ENCODE measurements at places on chromosomes 6 and 20.

- no peak for DNase-seq
These were observed 35.6 kb upstream of the KCNK16 start for GRCh38 chr6:39357998-39358686.

DNA sequence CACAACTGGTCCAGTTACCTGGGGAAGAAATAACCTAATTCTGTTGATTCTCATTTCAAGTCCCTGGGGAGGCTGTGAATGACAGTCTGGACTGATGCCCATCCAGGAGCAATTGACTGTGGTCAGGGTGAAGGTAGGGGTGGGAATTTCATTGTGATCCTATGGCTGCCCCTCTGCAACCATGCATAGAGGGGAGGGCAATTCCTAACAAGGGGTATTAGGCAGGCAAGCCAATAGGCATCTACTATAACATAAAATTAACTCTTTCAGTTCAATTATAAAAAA, 44.0 kb upstream of the TRAM2 start:
- DNase-seq = no peak

DNA sequence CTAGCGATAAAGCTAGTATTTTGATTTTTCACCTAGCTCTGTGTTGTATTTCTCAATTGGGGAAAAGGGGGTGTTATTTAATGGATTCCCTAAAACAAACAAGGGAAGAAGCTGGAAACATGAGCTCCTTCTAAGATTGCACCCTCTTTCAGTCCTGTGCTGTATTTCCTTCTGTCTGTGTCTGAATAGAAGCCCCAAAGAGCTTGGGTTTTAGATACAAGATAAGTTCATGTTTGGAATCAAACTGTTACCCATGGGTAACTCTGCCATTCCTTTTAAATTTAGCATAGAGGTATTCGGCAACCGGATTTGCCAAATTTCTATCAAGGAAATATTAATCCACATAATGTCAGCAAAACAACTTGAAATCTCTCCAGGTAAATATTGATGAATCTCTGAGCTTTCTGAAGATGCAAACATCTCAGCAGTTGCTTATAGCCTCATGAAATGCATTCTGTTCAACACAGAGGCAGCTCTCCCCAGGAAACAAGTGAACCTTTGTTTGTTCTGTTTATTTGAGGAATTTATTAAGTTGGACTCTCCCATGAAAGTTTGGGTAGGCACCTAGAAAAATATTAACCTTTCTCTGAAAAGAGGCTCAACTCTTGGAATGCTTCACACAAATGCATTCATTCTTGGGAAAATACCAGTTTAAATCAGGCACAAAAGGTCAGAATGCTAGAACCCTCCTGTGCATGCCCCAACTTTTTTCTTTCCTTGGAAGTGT, 9.9 kb upstream of the SCGN start:
- no peak for DNase-seq

DNA sequence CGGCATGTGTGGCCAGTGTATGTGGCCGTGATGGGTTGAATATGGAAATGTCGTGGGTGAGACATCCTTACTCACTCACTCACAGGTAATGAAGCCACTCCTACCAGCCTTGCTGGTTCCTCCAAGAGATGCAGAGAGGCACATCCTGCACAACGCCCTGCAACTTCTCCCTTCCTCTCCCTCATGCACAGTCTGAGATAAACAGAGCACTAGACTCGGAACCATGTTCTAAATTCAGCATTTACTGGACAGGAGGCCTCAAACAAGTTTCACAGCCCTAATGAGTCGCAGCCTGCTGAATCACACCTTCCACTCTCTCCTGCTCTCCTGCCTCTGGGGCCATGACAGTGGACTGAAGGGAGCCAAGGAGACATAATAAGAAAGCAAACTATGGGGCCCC, 91.2 kb downstream of the ISM1 start:
- DNase-seq = no peak

DNA sequence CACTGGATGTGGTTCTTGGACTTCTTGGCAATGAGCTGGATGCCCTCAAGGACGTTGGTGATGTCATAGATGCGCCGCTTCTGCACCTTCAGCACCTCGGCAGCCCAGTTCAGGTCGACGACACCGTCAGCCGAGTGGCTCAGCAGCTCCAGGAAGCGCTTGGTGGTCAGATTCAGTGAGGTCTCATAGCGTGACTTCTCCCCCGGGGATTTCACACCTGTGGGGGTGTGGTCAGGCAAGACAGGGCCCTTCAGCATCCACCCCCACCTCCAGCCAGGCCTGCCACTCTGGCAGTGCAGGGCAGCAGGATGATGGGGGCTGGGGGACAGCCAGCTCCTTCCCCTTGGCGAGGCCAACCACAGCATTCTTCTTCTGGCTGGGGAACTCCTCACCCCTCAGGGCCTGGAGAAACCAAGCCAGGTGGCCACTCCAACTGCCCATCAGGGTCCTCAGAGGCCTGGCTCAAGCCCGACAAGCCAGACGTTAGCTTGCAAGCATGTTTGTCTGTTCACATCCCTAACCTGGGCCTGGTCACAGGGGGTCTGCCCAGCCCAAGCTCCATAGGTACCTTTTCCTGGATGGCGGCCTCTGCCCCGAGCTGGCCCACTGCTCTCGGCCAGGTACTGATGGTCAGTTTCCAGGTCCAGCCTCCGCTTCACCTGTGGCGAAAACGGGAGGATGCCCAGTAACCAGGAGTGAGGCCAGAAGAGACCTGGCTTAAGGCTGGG, 5.7 kb upstream of the NECAB3 start:
- DNase-seq = peak; percentile 63

DNA sequence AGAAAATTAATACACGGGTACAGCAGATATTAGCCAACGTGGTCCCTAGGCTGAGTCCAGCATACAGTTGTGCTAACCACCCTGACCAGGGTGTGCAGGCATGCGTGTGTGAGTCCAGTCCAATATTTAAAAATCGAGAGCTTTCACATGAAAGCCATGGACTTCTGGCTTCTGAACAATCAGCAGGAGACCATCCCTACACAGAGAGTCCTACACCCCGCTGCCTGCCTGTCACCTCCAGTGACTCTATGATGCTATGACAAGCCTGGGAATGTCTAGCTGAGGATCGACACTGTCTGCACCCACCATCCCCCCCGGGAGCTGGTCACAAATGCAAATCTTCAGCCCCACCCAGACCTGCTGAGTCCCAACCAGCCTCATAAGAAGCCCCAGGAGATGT, 7.9 kb downstream of the ACSS1 start:
- DNase-seq = no peak

DNA sequence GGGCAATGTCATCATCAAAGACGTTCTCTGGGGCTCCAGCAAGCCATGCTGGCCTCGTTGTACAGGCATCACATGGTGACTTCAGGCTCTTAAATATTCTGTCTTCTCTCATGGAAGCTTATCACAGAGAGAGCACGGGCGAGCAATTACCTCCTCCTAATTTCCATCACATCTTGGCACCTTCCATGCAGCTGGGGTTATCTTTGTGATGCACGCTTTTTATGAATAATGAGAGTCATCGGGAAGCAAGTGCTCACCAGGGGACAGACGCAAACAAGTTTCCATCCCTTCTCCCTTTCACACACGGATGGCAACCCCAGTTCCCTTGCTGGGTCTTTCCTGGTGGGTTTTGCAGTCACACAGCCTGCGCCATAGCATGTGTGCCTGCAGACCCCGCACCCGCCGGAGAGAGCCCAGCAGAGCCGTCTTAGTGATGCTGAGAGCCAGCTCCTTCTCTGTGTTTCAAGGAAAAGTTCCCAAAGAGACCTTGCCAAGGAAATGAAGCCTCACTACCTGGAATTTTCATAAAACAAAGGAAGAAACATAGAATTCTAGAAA, 116.3 kb upstream of the AFDN start:
- no peak for DNase-seq

GRCh38 chr20:38834868-38835267, 29.4 kb downstream of the PPP1R16B start:
- no peak for DNase-seq

DNA sequence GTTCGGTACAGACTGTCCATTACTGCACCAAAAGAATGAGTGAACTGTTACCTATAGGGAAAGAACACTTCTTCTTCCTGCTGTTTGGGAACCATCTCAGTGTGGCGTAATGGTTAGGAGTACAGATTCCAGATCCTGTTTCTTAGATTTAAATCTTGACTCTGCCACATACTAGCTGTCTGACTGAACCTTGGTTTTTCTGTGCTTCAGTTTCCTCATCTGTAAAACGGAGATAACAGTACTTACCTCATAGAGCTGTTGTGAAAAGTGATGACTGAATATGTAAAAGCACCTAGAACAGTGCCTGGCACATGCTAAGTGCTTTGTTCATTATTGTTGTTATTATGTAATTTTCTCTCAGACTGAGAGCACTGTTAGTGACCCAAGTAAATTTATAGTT, 39.8 kb downstream of the STX11 start:
- no peak for DNase-seq

GRCh38 chr6:1124885-1125284, 187.0 kb upstream of the FOXQ1 start:
- DNase-seq = no peak

GRCh38 chr20:44715499-44716308, 535 bp downstream of the CCN5 start:
- no peak for DNase-seq

DNA sequence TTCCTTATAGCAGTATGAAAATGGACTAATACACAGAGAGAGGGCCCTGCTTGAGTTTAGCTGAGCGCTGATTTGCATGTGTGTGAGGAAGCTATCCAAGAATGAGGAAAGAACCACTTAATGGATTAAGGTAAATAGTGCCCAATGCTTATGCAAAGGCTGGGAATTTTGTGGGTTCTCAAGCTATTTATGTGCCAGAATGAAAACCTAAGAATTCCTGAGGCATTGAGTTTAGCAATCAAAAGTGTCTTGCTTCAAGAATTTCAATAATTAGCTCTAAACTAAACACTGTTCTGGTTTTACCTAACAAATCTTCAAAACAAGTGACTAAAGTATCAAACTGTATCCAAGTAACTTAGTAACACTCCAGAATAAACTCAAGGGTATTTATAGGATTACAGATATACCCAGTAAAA, 7.0 kb upstream of the OR14J1 start:
- no peak for DNase-seq

GRCh38 chr6:34385793-34386195, 6.7 kb downstream of the NUDT3 start:
- DNase-seq = no peak

- DNase-seq = peak; percentile 30
These were observed 114.7 kb upstream of the BACH2 start for GRCh38 chr6:90411292-90411781.

- no peak for DNase-seq
These were observed 103.5 kb downstream of the LAMP5 start for GRCh38 chr20:9617940-9618339.

DNA sequence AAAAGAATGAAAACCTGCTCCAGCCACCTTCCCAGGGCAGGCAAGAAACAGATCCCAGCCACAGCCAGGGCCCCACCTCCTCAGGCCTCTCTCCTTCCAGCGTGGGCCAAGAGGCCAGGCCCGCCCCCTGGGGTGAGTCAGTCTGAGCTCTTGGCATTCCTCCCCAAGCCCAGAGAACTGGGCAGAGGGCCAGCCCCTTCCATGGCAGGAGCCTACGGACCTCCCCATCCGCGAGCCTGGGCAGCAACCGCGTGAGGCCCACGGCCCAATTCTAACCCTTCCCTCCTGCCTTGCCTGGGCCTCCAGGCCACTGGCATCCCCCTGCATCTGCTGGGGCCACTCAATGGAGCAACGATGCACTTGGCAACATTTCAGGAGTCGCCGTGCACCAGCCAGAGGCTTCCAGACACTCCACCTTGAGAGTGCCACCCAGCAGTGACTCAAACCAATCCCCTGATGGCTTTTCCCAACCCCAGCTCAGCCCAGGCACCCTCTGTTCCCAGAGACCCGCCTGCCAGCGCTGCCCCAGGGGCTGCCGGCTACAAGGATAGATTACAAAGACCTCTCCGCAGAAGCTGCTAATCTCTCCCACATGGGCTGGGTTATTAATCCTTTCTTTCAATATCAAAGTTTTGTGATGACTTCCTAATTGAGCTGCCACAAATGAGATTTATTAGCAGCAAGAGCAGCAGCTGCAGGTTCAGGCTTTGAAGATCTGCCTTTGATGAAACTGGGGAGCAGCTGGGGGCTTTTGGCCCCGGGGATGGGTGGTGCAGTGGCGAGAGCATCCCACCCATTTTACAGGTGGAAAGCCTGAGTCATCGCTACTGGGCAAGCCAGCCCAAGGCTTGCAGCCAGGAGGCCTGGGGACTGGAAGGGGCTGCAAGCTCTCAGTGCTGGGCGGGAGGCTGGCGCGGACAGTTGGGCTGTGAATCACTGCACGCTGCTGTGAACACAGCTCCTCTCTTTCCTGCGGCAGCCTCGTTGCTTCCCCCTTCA, 85.7 kb downstream of the NFATC2 start:
- DNase-seq = no peak

DNA sequence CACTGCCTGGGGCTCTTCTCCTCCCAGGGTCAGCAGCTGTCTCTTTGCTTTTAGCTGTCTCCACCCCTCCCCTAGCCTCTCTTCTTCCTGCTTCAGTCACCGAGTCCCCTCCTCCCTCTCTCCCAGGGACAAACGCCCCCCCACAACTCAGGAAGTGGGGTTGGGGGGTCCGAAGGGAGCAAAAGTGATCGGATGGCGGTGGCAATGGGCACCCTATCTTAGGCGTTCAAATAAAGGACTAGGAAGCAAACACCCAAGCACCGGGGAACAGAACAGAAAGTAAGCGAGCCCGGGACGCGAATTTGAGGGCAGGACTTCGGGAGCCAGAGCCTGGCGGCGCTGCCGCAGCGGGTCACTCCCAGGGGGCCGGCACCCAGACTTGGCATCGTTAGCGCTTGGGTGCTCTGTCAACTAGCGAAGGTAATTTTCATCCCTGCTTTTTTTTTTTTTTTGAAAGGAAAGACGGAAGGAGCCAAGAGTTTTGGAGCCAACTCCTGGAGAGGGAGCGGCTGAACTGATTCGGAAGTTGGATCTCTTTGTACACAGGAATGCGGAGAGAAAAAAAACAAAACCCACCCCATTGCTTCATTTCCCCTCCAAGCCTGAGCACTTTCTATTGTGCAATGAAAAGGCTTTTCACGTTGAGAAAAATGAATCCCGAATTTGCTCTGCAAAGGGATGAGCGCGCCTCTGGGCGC, 815 bp upstream of the ITPR3 start:
- peak; percentile 13 for DNase-seq

- no peak for DNase-seq
These were observed 315.0 kb downstream of the DHX35 start for GRCh38 chr20:39277185-39277584.

GRCh38 chr6:110874880-110875547, 429 bp downstream of the AMD1 start:
- DNase-seq = no peak

GRCh38 chr6:32176476-32177182, 745 bp upstream of the AGPAT1 start:
- DNase-seq = no peak

DNA sequence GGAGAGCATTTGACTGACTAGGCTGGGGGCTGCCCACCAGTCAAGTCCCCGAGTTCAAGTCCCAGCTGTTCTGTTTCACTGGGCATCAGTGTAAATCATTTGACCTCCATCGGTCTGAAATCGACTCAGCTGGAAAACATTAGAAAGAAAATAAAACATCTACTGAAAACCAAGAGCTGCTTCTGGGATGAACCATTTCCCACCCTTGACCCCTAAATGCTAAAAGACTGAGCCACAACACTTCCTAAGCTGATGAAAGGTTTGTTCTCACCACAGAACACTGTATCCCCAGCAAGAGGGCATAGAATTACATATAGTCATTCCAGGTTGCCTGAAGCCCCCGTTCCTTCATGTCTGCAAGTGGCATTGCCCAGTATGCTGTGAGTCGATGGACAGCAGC, 237.0 kb upstream of the TAB2 start:
- no peak for DNase-seq

All from CD4-positive, alpha-beta T cell treated with Interleukin-1 beta for 1 hour (primary cell).